Hematopoietic multipotent progenitor cell treated with erythropoietin and hydrocortisone succinate and interleukin-3 and kit ligand, for 17 days (in vitro differentiated cells): ENCODE measurements at places on chromosomes 3 and 15.

- no peak for DNase-seq
Measured at GRCh38 chr3:111910806-111911205, 51.7 kb downstream of the PHLDB2 start.

GRCh38 chr3:36918050-36918449, 26.8 kb downstream of the TRANK1 start:
- DNase-seq = no peak

- no peak for DNase-seq
Measured at GRCh38 chr3:81500039-81500438, 261.4 kb downstream of the GBE1 start.

GRCh38 chr3:112930771-112931170, 44.1 kb downstream of the CD200R1 start:
- no peak for DNase-seq

- DNase-seq = no peak
Measured at GRCh38 chr3:111542611-111543300, 759 bp downstream of the CD96 start.

- no peak for DNase-seq
Measured at GRCh38 chr3:187709155-187709554, 6.8 kb upstream of the RTP2 start.

- DNase-seq = no peak
Measured at GRCh38 chr3:59481776-59482400, 432.1 kb upstream of the CFAP20DC start.

DNA sequence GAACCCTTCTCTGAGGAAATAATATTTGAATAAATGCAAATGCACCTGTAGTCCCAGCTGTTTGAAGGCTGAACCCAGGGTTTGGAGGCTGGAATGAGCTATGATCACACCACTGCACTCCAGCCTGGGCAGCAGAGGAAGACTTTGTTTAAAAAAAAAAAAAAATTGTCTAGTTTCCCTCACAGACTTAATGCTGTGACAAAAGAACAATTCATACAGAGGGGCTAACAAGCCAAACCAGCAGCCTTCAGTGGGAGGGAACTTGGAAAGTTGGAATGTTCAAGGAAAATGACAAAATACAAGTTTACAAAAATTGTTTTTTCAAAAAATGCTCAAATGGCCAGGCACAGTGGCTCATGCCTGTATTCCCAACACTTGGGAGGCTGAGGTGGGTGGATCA, 228.0 kb upstream of the CGNL1 start:
- no peak for DNase-seq

- no peak for DNase-seq
Measured at GRCh38 chr3:146325170-146325569, 74.3 kb upstream of the PLSCR4 start.

- peak; percentile 94 for DNase-seq
Measured at GRCh38 chr3:24185738-24186384, 240.8 kb downstream of the NR1D2 start.

DNA sequence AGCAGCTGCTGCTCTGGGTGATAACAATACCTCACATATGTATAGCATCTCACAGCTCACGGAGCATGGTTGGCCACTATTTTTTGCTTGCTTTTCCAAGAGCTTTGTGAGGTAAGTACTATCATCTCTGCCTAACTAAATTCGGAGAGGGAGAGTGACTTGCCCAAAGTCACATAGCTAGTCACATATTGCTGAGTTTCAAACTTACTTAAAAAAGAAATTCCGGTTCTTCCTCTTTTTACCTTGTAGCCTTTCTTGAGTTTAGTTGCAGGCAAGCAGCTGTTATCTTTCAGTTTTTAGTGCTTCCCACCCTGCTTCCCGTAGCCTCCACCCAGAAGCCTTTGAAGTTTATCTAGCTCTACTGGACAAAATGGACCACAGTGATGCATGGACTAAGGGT, 309.2 kb downstream of the PDCD6IP start:
- no peak for DNase-seq

GRCh38 chr15:64447536-64448315, 12.7 kb upstream of the ZNF609 start:
- DNase-seq = no peak

DNA sequence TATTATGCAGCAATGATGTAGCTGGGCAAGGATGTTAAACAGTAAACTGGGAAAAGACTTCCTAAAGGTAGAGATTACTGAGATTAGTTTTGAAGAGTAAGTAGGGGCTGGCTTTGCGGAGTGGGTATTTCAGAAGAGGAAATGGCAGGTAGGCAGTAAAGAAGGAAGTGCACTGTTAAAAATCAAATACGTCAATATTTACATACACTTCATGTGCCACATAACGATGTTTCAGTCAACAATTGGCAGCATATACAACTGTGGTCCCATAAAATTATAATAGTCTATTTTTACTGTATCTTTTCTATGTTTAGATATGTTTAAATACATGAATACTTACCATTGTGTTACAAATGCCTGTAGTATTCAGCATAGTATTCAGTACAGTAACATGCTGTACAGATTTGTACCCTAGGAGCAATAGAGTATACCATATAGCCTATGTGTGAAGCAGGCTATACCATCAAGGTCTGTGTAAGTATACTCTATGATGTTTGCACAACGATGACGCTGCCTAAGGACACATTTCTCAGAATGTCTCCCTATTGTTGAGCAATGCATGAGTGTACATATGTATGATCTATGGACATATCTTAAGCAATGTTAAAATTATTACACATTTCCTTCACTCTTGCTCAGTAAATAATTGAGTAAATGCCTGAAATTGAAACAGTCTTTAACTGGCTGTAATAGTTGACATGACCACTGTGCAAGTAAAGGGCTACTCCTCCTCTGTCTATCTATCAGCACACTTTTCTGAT, 196.7 kb downstream of the ISL2 start:
- DNase-seq = no peak

DNA sequence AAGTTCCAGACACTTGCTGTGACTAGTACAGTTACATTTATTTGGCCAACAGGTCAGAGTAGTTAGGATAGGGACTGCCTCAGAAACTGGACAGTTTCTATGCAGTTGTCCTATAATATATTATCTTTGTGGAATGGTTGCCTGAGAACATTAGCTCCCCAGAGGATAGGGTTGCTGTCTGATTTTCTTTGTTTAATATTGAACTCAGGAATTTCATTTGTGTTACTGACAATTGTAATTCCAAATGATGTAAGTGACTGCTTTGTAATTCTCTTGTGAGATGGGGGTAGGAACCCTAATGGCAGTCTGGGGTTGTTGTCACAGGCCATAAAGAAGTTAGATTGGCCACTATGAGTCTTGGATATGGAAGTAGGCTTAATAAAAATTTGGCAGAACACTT, 2.2 kb downstream of the NXPE3 start:
- DNase-seq = no peak

DNA sequence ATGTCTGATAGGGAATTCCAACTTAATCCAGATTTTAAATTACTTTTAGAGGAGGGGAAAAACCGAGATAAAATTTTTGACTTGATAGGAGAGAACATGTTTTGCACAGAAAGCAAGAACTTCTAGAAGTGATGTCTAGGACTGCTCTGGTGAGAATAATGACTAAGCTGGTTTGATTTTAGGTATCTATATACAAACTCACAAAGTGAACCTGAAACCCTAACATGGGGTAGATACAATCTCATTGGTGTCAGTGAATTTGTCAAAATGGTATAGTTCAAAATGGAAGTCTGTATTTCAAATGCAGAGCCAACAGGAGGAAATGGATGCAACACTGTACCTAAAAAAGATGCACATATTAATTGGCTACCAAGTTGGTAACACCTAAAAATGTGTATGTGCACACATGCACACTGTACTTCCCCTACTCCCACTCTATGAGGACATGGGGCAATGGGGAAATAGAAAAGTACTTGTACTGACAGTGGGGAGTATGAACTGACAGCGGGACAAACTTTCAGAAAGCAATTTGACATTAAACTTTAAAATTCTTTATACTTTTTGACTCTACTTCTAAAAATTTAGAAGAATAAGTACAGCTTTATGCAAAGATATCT, 53.0 kb downstream of the NR1I2 start:
- DNase-seq = no peak

DNA sequence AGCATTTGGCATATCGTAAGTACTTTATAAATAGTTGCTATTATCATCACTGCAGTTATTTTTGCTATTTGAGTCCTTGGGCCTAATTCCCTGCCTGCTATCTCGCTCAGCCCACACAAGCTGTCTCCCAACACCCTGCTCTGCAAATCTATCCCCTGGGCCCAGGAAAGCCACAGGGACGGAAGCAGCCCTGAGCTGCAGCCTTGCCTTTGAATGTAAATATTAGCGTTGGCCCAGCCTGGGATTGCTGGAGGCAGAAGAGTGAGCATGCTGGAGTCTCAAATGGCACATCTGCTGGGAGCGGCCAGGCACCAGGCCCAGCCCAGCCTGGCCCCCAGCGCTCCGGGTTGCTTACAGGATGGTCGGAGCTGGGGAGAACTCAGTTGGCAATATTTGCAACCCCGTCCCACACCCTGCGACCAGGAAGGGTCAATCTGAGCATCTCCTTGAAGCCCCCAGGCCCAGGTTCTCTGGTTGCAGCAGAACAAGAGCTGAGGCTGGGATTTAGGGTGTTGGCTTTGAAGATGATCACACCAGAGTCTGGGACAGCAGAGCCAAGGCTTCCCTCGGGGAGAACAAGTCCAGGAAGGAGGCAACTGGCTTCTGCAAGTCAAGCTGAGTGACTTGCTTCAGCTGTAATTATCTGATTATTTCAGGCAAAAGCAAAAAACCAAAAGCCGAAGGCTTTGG, 529.6 kb downstream of the SHQ1 start:
- no peak for DNase-seq

GRCh38 chr3:66602691-66603090, 101.9 kb upstream of the LRIG1 start:
- no peak for DNase-seq

- DNase-seq = no peak
Measured at GRCh38 chr3:150275941-150276340, 132.2 kb upstream of the TSC22D2 start.

GRCh38 chr3:21237638-21238037, 513.4 kb downstream of the ZNF385D start:
- DNase-seq = no peak

- no peak for DNase-seq
Measured at GRCh38 chr15:69813881-69814280, 283.8 kb downstream of the TLE3 start.

- no peak for DNase-seq
Measured at GRCh38 chr3:89392991-89393390, 285.6 kb downstream of the EPHA3 start.

- DNase-seq = no peak
Measured at GRCh38 chr3:123423031-123423430, 25.9 kb downstream of the ADCY5 start.

- DNase-seq = no peak
Measured at GRCh38 chr3:192915722-192916121, 1.9 kb downstream of the MB21D2 start.
